Spinal cord (tissue), 10 donors: ENCODE measurements at places on chromosomes 2 and 18.

DNA sequence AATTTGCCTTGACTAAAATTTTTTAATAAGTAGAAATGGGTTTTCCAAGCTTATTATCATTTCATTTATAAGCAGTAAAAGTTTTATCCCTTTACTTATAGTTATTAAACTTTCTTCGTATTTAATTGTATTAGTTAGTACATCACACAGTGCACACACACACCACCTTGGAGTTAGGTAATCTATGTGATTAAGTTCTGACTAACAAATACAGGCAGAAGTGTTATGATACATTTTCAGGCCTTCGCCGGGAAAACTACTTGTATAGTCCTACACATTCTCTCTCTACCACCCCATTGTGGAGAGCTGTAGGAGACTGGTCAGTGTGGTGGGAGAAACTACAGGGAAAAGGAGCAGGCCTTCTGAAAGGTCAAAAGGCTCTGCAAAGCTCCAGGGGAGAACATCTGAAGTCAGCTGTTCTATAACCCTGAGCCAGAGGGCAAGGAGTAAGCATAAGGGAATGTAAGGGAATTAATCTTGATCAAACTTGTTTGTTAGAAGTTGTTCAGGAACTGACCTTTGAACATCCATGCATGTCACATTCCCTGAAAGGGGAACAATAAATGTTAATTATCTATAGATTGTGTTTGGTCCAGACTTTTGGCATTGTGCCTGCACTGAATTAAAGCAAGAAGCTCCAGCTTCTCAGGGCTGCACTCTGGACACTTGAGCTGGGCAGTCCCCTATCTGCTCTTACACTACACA lies 231.7 kb downstream of the FSIP2 start:
- no peaks in the 10 kb centered on the region for H3K4me1 ChIP-seq
- no peak overlapping the region for H3K4me3 ChIP-seq
- no peak overlapping the region for H3K27ac ChIP-seq
- no peaks in the 10 kb centered on the region for H3K36me3 ChIP-seq
- DNase-seq, result no peak

DNA sequence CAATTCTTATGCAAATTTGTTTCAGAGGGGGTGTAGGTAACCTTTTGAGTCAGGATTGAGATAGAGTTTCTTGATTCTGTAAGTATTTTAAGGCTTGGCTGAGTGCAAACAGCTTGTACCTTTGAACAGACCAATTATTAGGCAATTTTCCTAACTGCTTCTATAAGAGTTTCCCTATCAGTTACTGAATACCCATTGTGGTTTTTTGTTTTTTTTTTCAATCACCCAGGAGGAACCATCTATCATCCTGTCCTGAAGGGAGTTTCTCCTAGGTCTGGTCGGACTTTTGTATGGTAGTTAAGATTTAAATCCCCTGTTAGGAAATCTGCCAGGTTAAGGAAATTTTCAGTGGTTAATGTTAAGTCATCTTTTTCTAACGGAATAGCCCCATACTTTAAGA lies 319.4 kb upstream of the SLC39A10 start:
- no peaks in the 10 kb centered on the region for H3K27me3 ChIP-seq
- no peak overlapping the region for H3K27ac ChIP-seq
- no peak overlapping the region for H3K4me3 ChIP-seq
- no peak for DNase-seq
- H3K4me1 ChIP-seq, result no peaks in the 10 kb centered on the region
- H3K36me3 ChIP-seq, result no peaks in the 10 kb centered on the region

DNA sequence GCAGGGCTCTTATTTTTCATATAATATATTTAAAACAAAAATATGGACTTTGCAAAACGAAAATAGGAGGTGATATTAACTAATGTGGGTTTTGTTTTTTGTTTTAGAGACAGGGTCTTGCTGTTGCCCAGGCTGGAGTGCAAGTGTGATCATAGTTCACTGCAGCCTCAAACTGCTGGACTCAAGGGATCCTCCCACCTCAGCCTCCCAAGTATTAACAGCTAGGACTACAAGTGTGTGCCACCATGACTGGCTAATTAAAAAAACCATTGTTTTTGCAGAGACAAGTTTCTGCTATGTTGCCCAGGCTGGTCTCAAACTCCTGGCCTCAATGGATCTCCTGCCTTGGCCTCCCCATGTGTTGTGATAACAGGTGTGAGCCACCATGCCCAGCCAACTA lies 70.4 kb upstream of the FZD5 start:
- no peak overlapping the region for H3K4me3 ChIP-seq
- H3K36me3 ChIP-seq, result no peaks in the 10 kb centered on the region
- peaks cover 5% of the 10 kb centered on the region for H3K4me1 ChIP-seq
- no peak for DNase-seq
- no peaks in the 10 kb centered on the region for H3K27me3 ChIP-seq

DNA sequence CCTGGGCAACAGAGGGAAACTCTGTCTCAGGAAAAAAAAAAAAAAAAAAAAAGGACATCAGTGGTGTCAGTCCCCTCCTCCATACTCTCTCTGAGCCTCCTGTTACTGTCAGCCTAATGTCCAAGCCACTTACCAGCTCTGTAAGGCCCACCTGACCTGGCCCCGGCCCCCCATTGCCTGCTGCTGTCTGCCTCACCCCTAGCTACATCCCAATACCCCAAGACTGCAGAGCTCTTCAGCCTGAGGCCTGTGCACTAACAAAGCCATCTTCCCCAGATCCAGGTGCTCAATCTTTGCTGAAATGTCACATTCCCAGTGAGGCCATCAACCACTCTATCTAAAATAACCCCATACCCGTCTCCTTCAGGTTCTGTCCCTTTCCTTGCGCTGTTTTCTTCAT lies 5.7 kb downstream of the ARMC9 start:
- H3K27ac ChIP-seq, result no peak overlapping the region
- H3K4me1 ChIP-seq, result peaks cover 7% of the 10 kb centered on the region
- no peaks in the 10 kb centered on the region for H3K27me3 ChIP-seq
- peaks cover 31% of the 10 kb centered on the region for H3K36me3 ChIP-seq
- DNase-seq, result no peak
